Activated CD4-positive, alpha-beta T cell treated with anti-CD3 and anti-CD28 coated beads, Interleukin-2, amount 10 ng/mL, durations not matched to agents 7 days and 5 days (primary cell): ENCODE measurements at places on chromosomes 1 and 21.
A peak's percentile ranks its signal among the peaks of the same experiment; 100 is the strongest.

DNA sequence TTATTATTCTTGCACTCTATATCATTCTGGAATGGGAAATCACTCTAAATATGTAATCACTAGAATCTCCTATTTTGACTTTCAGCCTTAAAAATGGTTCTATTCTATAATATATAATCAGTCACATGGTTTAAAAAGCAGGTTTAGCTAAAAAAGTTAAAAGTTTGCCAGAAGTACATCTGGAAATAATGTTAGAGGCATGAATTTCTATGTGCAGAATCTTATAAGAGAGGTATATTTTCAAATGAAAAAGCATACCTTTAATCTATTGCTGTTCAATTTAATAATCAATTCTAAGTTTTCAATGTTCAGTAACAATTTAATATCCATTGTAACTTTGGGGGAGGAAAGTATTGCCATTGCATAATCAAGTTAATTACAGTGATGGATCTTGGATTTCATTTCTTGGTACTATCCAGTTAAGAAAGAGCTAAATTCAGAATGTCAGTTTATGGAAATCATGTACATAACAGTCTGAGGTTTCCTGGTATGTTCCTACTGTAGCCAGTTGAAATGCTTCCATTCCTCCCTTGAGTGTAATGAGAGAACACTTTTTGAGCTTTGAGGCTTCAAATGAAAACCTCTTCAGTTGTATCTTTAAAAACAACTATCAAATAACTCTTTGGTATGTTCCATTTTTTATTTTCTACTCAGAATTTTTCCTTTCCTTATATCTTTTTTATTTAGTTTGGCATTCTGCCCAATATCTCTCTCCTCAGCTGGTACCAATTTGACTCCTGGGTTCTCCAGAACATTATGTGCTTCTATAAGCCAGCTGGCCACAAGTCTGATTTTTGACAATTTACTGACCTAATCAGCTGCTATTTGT is 175.7 kb upstream of the COL11A1 start:
- DNase-seq: no peak
- H3K27me3 ChIP-seq: no peaks in the 10 kb centered on the region
- H3K27ac ChIP-seq: no peak overlapping the region

DNA sequence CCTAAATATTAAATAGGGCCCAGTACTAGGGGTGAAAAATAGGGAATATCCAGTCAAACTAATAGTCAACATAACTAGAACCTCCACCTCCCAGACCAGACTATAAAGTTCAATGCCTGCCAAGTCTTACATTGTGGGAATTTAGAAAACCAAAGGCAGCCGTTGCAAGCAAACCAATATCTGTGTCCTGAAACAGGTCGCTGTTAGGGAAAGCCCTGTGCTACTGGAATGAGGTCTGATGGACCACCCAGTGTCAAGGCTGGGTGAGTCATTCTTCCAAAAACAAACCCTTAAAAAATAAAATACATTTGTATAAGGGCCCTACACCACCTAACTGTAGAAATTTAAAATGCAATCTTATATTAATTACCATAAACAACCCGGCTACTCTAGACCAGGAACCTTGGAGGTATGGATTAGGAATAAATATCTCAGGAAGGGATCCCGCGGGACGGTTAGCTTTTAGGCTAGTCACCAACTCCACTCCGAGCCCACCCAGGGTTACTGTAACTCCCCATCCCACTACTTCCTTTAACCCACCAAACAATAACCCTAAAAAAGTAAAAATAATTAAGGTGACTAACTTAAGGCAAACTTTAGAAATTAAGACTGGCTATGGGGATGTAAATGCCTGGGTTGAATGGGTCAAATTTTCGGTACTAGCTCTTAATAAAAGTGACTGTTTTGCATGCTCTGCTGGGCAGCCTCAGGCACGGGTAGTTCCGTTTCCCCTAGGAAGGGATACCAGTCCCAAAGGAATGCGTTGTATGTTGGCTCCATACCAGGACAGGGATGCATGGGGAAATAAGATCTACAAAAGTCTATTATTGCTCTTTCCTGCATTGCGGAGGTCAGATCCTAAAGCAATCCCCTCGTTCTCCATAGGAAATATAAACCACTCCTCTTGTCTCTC is 65.4 kb upstream of the TLR5 start:
- H3K4me1 ChIP-seq: no peaks in the 10 kb centered on the region
- no peak overlapping the region for H3K4me3 ChIP-seq
- no peaks in the 10 kb centered on the region for H3K27me3 ChIP-seq
- no peak for DNase-seq
- H3K36me3 ChIP-seq: no peaks in the 10 kb centered on the region

GRCh38 chr1:220884109-220884980 is 5.1 kb downstream of the HLX start:
- H3K4me1 ChIP-seq: peaks cover 12% of the 10 kb centered on the region
- no peak overlapping the region for H3K4me3 ChIP-seq
- DNase-seq: no peak
- H3K36me3 ChIP-seq: peaks cover 4% of the 10 kb centered on the region
- peaks cover 64% of the 10 kb centered on the region for H3K27me3 ChIP-seq

GRCh38 chr1:229972600-229973296 is 94.3 kb upstream of the GALNT2 start:
- peaks cover 16% of the 10 kb centered on the region for H3K27me3 ChIP-seq
- no peak overlapping the region for H3K27ac ChIP-seq
- peaks cover 9% of the 10 kb centered on the region for H3K4me1 ChIP-seq
- DNase-seq: no peak
- no peak overlapping the region for H3K4me3 ChIP-seq

DNA sequence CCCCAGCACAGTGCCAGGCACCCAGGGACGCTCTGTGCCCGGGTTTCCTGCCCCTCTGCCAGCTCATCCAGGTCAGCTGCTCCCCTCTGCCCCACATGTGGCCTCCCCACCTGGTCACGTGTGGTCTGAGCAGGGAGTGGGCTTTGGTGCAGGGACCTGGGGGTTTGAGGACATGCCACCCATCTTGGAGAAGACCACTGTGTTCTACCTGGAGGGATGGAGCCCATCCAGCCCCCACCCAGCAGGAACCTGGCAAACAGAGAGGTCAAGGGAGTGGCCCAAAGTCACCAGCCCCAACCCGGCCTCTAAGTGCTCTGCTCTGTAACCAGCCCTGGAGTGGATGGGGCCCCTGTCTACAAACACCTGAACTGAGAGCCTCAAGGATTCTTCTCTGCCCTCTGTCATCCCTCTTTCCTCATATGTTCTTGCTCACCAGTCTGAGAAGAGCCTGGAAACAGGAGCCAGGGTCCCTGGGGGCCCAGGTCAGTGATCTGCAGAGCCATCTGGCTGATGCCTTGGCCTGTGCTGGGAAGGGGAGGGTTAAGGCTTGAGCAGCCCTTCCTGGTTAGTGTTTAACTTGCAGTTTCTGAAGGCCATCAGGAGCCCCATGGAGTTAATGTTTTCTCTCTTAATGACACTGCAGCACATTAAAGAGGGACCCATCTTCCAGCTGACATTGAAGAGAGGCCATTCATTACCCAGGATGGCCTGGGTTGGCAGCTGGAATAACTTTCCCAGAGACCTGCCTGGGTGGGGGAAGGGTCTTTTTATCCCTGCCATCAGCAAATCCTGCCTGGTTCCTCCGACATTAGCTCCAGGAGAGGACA is 235.4 kb downstream of the PTPRU start:
- no peaks in the 10 kb centered on the region for H3K36me3 ChIP-seq
- no peak for DNase-seq
- peaks cover 27% of the 10 kb centered on the region for H3K27me3 ChIP-seq

- H3K27me3 ChIP-seq: no peaks in the 10 kb centered on the region
- no peaks in the 10 kb centered on the region for H3K4me1 ChIP-seq
- DNase-seq: no peak
- no peak overlapping the region for H3K27ac ChIP-seq
- H3K4me3 ChIP-seq: no peak overlapping the region
- H3K36me3 ChIP-seq: no peaks in the 10 kb centered on the region
These were observed 80.9 kb upstream of the ADAMTS5 start for GRCh38 chr21:27047658-27048314.

- no peak overlapping the region for H3K4me3 ChIP-seq
- peaks cover 10% of the 10 kb centered on the region for H3K4me1 ChIP-seq
- peaks cover 12% of the 10 kb centered on the region for H3K27me3 ChIP-seq
- H3K27ac ChIP-seq: no peak overlapping the region
- DNase-seq: no peak
These were observed 32.4 kb downstream of the SPTA1 start for GRCh38 chr1:158654086-158654485.

DNA sequence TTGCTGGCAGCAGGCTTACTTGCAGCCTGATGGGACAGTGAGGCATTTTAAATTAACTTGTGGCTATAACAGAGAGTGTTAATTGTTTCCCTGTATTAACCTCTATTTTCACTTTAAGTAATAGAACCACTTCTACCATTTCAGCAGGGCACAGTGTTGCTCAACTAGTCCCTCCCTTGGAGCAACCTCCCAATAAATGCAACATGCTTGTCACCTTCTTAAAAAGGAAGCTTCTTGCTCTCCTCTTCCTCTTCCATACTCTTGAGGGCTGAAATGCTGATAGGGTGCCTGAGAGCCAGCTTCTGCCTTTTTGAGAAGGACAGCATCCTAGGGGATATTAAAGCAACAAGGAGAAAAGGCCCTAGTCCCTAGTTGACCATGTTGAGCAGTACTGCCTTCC is 52.1 kb downstream of the C4BPA start:
- no peak for DNase-seq
- H3K4me3 ChIP-seq: no peak overlapping the region
- H3K4me1 ChIP-seq: no peaks in the 10 kb centered on the region
- no peaks in the 10 kb centered on the region for H3K36me3 ChIP-seq
- no peak overlapping the region for H3K27ac ChIP-seq

DNA sequence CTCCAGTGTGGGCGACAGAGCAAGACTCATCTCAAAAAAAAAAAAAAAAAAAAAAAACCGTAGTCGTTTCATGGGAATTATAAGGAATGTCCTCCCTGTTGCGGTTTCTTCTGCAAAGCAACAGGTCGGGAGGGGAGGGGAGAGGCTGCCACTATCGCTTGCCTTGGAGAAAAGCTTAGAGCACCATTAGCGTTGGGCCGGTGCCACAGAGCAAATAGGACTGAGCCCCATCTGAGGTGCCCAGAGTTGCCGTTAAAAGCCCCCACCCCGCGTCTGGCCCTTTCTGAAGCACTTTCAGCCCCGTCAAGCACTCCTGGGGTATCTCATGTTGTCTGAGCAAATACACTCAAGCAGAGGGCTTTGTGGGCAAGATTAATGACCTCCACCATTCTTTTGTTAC is 2.2 kb downstream of the RIPPLY3 start:
- H3K4me1 ChIP-seq: peaks cover 16% of the 10 kb centered on the region
- no peak overlapping the region for H3K27ac ChIP-seq
- H3K27me3 ChIP-seq: peaks cover 22% of the 10 kb centered on the region
- no peak for DNase-seq
- H3K36me3 ChIP-seq: no peaks in the 10 kb centered on the region

DNA sequence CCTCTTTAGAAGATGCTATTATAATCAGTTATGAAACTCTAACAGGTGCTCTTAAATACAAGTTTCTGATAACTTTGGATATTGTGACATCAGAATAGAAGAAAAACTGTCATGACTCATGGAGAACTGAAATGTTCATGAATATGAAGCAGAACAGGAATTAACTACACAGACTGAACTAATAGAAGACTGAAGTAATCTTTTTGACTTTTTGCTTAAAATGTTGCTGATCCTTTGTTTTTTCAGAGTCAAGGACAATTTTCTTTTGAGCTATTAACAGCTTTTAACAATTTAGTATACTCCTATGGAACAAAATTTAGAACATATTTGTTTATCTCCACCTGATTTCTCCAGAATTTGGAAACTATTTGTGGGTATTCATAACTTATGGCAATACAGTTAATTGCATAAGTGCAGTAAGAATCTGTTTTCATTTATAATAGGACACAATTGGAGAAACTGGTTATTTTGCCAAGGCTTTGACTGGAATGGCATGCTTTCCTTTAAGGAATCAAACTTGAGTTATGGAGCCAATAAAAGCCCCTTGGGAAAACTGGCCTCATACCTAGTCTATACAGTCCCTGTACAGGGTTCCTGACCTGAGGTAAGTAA is 18.7 kb upstream of the PLA2G5 start:
- H3K27me3 ChIP-seq: peaks cover 18% of the 10 kb centered on the region
- no peak overlapping the region for H3K4me3 ChIP-seq
- peaks cover 4% of the 10 kb centered on the region for H3K36me3 ChIP-seq
- no peak for DNase-seq
- no peak overlapping the region for H3K27ac ChIP-seq

DNA sequence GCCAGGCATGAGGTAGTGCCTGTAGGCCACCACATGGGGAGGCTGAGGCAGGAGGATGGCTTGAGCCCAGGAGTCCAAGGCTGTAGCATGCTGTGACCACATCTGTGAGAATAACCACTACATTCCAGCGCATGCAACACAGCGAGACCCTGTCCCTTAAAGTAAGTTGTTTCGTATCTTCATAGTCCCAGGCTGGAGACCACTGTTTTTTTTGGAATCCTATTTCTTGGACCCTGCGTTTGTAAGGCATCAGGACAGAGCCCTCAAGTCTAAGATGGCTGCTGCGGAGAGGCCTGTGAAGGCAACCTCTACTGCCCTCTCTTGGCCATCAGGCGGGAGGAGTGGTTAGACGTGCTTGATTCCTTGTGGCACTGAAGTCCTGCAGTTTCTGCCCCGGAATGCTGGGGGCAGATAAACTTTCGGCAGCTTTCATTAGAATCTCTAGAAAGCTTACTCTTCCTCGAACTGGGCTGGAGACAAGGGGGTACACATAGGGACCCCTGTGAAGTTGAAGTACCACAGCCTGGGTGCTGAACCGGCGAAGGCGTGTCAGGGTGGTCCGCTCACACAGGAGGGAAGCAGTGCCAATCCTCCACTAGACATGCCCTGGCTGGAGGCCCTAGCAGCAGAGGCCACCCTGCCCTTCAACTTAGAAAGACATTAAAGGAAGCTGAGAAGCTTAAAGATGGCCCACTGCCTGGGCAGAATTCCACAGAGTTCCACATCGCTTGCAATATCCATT is 36.6 kb downstream of the RABIF start:
- peak; percentile 47 for DNase-seq
- no peak overlapping the region for H3K4me3 ChIP-seq
- H3K27ac ChIP-seq: no peak overlapping the region
- no peaks in the 10 kb centered on the region for H3K27me3 ChIP-seq
- H3K4me1 ChIP-seq: peaks cover 6% of the 10 kb centered on the region

DNA sequence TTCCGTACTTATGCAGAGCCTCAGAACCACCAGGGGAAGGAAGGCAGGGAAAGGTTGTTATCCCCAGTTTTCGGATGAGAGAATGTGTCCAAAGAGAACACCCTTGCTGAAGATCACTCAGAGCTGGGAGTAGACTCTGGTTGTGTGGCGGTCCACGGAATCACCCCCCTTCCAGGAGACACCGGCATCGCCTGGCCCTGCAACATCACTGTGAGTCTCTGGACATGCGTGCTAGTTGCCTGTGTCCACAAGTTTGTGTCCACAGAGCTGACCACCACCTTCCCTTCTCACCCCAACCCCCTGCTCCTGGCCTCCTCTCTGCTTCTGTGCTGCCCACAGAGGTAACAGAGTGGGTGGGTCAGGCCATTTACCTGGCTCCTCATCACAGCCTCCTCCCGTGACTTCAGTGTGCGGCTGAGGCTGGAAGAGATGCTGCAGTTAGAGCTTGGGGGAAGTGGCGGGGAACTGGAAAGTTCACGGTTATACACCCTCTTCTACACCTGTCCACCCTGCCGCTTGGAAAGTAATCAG is 7.3 kb downstream of the MYBPH start:
- H3K4me3 ChIP-seq: no peak overlapping the region
- no peaks in the 10 kb centered on the region for H3K36me3 ChIP-seq
- H3K27ac ChIP-seq: no peak overlapping the region
- H3K4me1 ChIP-seq: no peaks in the 10 kb centered on the region
- no peak for DNase-seq
- no peaks in the 10 kb centered on the region for H3K27me3 ChIP-seq

- H3K36me3 ChIP-seq: peaks cover 10% of the 10 kb centered on the region
- H3K4me3 ChIP-seq: no peak overlapping the region
- no peak for DNase-seq
- H3K27me3 ChIP-seq: peaks cover 5% of the 10 kb centered on the region
- H3K27ac ChIP-seq: peak overlapping the region; percentile 71
- peaks cover 39% of the 10 kb centered on the region for H3K4me1 ChIP-seq
These were observed 2.2 kb upstream of the CD1B start for GRCh38 chr1:158333405-158334155.
